ENCODE measurements at places on chromosomes 6 and 20.
A peak's percentile ranks its signal among the peaks of the same experiment; 100 is the strongest.

DNA sequence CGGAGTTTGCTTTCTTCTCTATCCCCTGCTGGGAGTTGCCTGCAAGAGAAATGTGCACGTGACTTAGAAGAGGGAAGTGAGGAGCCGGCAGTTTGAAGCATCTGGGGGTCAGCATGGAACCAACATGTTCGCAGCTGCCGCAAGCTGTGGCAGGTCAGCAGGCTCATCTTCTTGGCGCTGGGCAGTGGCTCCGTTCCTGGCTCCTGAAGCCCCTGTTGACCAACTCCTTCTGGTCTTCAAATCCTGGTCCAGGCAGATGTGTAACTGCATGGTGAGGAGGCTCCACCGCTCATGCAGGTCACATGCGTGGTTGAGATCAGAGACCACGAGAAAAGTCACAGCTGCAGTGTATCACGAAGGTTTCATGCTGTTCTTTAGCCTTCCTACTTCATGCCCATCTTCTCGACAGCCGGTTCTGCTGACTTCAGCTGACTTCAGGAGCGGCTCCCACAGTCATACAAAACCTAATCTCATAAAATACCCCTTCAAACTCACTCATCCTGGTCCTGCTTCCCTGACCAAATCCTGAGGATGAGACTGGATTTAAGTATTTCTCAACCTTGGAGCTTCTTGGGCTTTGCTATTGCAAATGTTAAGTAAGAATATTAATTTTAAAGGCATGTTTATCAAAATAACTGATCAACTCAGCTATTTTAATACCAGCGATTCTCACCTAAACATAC is 44.9 kb upstream of the BCAS1 start:
- no peak for DNase-seq

DNA sequence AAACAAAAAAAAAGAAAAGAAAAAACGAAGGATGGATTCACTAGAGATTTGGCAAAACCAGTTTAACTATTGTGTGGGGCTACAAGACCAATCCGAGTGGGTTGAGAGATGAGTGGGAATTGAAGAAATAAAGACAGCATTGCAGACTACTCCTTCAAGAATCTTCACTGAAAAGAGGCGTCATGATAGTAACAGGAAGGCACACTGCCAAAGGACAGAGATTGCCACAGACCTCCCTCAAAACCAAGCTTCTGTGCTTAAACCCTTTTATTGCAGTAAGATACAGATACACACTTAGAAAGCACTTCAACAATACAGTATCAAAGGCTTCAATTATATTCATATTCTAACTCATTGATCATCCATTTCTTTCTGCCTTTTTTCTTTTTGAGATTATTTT is 103.9 kb downstream of the IPCEF1 start:
- no peak for DNase-seq

DNA sequence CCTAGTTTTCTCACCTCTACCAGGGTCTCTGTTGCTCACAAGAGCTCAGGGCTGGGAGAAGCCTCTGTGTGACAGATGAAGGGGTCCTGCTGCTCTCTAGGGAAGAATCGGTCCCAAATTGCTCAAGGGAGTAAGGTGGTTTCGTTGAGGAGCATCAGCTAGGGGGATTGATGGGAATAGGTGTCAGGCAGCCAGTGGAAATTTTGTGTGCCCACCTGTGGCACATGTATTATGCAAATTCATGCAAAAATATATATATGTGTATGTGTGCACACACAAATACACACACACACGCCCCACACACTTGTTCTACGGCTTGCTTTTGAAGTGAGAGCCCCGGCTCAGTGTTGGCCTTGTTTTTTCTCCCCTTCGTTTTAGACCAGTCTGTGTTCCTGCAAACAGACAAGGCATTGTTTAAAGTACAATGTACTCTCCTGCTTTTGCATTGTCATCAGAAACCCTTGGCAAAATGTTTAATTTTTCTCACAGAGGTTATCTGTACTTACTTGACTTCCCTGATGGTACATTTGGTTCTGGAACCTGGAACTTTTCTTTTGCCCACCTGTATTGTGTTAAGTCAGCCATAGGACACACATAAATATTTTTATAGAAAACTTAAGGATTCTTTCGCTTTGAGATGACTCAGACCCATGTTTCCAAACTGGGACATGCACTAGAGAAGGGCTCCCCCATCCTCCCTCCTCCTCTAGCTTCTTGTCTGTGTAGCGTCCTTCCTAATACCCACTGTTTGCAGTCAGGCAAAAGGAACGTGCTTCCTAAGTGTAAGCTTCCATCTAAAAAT is 26.7 kb downstream of the FOXO3 start:
- DNase-seq, result peak; percentile 87

GRCh38 chr20:38538789-38539188 is 42.2 kb upstream of the ADIG start:
- DNase-seq, result no peak

DNA sequence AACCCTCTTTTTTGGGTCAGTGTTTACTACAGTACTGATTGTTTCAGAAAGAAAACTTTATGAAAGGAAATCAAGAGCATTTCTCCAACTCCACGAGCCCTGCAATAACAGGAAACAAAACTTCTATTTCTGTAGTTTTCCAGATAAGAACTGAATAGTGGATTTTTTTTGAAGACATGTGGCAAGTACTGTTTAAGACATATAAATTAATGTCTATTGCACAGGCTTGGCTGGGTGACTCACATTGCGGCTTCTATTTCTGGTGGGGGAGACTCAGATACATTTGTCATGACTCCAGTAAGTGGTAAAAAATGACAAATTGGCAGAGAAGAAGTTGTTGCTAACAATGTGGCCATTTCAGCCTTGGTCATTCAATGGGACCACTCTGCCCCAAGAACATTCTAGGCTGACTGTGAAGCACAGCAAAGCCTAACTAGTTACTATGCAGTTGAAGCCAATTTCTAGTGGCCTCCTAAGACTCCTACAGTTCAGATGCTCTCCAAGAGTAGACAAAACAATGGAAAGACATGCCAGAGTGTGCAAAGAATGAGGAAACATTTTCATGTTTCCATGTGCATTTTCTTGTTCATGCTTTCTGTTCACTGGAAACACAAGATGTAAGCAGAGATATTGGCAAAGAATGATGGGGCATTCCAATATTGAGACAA is 200.9 kb downstream of the EDN1 start:
- peak; percentile 96 for DNase-seq

- DNase-seq, result no peak
Observed at GRCh38 chr6:25640446-25640845, 11.6 kb upstream of the SCGN start.
